ENCODE measurements at places on chromosomes 12 and 14.

- DNase-seq: no peak
These were observed at the start of gene OR4Q3 for GRCh38 chr14:19743256-19743655. TSS of gene OR4Q3 (plus strand) at chr14:19743571.

GRCh38 chr12:93136253-93137055 is 207.4 kb upstream of the EEA1 start:
- no peak for DNase-seq

DNA sequence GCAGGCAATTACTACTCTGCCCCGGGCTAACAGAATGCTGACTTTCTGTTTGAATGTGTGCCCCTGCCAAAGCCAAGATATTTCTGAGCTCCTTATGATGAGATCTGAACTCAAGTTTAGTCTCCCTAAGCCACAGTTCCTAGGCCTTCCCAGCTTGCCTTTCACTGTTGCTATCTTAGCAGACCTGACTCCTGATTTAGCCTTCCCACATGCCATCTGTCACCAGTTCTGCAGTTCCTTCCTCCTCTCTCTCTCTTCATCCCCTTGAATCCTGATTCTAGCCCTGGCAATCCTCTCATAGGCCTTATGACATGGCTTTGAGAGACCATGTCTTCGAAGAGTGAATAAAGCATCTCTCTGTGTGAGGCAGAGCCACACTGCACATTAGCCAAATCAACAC is 12.5 kb upstream of the SAMD4A start:
- DNase-seq: no peak

DNA sequence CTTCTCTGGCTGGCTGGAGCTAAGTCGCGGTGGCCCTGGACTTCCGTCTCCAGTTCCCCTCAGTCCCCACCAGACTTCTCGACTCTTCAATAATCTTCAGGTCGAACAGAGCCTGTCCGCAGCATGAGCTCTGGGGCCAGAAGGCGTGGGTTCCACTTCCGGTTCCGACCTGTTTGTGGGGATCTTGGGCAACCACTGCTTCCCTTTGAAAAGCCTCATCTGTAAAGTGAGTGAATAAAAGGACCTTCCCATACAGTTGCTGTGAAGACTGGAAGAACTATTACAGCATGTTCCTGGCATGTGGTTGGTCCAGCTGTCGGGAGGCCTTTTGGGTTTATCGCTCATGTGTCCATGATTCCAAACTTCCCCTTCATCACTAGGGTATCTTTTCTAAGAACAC is 19.4 kb downstream of the ADGRD1 start:
- DNase-seq: no peak

DNA sequence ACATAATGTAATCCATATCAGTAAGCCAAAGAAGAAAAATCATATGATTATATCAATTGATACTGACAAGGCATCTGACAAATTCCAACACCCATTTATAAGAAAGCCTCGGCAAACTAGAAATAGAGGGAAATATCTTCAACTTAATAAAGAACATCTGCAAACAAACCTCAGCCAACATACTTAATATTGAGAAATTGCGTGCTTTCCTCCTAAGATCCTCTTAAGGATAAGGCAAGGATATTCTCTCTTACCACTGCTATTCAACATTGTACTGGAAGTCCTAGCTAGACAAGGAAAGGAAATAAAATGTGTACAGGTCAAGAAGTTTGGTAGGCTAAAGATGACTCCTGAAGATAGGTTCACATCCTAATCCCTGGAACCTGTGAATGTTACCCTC is 115.9 kb downstream of the DERA start:
- no peak for DNase-seq

DNA sequence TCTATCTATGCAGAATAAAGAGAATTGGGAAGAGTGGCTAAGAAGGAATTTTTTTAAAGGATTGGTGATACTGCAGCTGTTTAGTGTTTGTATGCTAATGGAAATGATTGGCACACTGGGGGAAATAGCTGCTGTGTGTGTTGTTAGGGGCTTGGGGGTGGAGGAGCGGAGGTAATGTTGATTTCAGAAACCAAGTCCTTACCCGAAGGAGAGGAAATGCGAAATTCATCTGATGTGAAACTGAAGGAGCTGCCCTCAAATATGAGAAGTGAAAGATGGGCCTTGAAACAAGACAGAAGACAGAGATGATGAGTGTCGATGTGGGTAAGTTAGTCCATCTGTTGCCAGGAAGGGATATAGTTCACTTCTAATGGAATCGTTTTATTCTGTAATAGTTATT is 21.2 kb upstream of the RNASE12 start:
- DNase-seq: no peak

GRCh38 chr12:124938587-124938986 is 24.1 kb upstream of the UBC start:
- peak; percentile 63 for DNase-seq

DNA sequence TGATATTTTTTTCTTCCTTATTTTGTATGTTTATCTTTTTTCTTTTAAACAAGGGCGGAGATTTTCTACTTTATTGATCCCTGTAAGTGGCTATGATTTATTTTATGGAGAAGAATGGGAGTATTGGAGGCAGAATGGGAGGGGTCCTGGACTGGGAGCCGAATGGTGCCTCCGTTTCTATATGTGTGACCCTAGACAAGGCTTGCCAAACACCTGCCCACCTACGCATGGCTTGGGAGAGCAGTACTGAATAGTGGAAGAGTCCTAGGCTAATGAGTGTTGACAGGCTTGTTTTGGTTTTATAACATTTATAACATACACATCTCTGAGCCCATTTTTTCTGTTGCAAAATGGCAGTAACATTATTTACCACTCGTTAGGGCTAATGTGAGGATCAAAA is 29.0 kb downstream of the STK38L start:
- no peak for DNase-seq

- peak; percentile 46 for DNase-seq
These were observed 1.7 kb upstream of the TMEM229B start for GRCh38 chr14:67490196-67490595.

DNA sequence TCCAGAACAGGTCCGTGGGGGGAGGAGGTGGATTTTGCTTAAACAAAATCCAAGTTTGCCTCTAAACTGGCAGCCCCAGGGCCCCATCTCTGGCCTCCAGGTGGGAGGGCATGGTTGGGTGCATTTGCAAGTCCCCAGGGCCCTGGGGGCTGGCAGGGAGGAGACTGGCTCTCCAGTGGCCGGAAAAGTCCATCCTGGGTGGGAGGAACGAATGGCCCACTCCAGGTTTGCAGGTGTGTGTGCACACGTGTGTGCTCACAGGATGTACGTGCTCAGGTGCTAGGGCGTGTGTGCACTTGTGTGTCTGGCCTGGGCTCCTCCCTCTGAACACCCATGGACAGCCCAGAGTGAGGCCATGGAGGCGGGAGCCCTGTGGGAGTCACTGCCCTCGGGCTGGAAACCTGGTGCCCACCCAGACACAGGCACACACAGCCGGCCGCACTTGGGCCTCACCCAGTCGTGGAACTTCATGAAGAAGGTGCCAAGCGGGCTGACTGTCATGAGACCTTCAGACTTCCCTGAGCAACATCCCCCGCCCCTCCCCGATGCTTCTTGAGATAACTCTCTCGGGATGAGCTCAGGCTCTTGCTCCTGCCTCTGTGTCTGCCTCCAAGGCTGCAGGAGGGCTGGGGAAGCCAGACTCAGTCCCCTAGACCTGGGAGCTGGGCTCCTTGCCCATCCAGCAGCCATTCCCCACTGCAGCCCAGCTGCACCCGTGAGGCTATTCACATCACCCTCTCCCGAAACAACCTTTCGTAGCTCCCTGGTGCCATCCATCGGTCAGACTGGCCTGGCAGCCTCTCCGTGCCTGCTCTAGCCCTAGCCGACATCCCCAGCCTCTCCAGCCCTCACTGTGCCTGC is 9.4 kb downstream of the AHNAK2 start:
- peak; percentile 37 for DNase-seq

DNA sequence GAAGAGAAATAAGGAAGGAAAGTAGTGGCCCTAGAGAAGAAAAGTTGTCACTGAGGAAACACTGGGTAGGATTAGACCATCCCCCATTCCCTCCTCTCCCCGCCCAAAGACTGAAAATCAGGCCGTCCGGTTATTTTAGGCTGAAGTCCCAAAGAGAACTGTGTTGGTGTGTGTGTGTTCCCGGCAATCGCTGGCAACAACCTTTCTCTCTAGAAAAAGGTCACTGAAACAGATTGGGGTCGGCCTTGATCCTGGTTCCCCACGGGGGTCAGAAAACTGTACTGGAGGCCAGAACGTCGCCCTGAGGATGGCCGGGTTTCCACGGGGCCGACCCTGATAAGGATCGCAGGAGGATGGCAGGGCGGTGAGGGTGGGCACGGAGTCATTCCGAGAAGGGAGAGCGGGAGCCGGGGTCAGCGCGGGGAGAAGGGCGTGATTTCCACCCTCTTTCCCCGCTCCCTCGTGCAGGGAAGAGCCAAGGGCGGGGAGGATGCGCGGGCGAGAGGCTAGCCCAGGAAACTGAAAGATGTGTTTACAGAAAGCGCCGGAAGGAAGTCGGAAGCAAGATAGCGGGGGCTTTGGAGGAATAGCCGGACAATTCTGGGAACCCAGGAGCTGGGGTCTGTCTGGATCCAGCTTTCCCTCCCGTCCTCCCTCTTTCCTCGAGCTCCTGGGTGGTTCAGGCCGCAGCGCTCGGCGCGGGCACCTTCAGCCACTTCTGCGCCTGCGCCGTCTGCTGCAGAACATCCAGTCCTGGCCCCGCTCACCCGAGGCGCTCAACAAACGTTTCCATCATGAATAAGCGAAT is 25.3 kb upstream of the SPTLC2 start:
- DNase-seq: peak; percentile 82

GRCh38 chr12:124695861-124696260 is 128.4 kb upstream of the NCOR2 start:
- no peak for DNase-seq

GRCh38 chr14:30848449-30849240 is 25.7 kb upstream of the COCH start:
- no peak for DNase-seq

DNA sequence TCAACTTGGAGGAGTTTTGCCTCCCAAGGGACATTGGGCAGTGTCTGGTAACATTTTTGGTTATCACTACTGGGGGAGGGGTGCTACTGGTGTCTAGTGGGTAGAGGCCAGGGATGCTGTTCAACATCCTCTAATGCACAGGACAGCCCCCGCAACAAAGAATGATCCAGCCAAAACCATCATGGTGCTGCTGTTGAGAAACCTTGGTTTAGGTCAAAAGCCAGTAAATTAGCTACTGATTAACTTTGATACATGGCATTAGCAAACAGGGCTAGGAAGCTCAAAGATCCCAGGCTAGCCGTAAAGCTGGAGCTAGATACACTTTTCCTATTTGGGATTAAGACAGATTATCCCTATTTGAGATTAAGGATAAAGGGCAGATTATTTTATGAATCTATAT is 8.8 kb downstream of the ALKBH2 start:
- DNase-seq: no peak

DNA sequence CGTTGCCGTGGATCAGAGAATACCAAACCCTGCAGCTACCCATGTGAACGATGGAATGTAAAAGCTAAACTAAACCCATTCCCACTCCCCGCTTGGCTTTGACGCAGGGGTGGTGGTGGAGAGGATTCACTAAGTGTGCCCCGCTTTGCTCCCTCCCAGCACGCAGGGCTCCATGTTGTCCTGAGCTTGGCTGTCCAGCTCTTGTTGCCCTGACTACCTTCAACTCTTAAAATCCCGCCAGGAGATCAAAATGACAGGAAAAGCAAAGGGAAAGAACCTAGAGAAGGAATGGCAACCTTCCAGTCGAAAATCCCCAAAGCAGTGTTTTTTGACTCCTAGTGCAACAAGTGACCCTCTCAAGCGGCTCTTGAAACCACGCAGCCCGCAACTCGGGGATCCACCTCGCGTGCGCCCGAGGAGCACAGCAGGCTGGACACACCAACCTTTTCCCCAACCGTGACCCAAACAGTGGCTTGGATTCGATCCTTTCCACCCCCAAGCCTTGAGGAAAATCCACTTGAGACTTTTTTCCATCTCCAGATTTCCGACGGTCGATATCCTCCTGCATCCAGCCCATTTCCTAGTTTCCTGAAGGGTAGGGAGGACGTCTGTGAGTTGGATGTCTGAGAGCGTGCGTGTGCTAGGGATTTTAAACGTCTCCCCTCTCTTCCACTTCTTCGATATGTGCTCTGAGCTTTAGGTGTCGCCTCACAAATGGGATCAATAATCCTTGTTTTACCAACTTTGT is 1.4 kb downstream of the SYT10 start:
- no peak for DNase-seq

GRCh38 chr12:89556976-89557375 is 31.1 kb upstream of the POC1B start:
- DNase-seq: no peak

DNA sequence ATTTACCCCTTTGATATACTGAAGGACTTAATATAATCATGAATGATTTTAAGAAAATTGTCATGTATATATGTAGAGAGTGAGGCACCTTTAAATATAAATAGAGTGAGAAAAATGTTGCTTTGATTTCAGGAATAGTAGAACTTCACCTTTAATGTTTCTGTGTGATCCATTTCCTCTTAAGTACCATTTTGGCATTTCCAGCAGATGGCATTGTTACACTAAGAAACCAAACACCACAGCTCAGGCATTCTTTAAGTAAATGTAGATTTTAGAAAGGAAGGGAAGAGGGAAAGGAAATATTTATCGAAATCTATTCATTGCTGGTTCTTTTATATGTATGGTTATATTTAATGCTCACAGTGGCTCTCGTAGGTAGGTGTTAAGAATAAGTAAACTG is 556.7 kb upstream of the FBXO33 start:
- DNase-seq: peak; percentile 43

DNA sequence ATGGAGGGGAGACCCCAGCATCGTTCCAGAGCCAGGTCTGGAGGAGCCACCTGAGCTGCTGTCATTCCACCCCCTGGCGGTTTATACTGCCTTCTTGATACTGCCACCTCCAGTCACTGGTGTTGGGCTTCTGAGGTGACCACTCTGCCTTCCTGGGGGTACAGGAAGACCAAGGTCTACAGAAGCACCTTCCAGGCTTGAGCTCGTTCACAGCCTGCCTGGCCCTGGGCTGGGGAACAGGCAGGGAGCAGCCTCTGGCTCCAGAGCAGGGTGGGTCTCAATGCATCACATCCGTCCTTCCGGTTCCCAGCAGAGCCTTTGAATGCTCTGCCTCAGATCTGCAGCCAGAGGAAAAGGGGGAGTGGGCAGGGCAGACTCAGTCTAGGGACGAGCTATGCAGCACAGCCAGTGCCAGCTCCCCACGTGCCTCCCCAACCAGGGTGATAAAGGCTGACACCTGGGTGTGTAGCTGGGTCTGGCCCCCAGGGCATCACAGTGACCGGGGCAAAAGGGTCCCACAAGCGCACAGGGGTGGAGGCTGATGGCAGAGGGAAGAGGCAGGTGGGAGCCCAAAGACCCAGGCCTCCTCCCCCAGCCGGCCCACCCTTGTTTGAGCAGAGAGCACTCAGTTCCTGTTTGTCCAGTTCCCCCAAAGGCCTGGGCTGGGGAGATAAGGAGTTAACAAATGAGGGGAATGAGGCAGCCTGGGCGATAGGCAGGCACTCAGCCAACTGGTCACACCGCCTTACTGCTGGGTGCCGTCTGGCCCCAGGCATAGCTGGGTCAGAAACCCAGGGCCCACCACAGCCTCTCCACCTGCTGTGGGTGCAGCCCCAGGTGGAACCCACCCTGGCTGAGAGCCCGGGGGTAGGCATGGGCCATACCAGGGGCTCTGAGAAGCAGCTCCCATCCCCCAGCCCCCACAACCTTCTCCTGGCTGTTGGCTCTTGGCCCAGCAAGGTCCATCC is 17.1 kb downstream of the DEGS2 start:
- peak; percentile 26 for DNase-seq

All from choroid plexus epithelial cell (primary cell).